ENCODE measurements at places on chromosomes 7 and 10.

DNA sequence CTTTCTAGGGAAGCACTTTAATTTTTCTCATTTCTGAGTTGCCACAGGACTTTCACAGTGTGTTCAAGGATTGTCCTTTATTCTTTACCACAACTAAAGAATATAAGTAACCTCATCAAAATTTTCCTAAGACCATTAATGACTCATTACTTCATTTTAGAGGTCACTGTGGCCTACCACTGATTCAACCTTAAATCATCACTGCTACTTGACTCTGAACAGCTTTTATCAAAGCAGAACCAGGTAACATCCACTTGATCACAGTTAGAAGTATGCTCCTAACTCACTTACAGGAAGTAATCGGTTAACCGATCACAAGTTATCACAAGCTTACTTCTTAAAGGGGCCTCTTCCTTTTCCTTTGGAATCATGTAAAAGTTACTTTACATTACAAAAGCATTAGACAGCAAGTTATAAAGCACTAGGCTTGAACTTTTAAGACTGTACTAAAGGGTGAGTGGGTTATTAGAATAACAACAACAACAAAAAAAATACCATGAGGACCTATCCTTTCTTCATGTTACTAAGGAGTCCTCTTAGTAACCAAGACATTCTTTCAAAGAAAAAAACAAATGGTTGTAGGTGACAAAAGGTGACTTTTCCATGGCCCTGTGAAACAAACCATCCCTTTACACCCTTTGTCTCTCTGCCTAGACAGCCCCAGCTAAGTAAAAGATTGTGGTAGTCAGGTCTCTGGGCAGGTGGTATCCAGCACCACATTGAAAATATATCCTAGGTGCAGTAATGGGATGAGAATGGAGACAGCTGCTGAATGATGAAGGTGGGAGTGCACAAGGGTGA, 40.0 kb upstream of the PDK4 start:
- no peak for DNase-seq

- DNase-seq = no peak
Observed at GRCh38 chr7:99235925-99236324, 28.0 kb upstream of the KPNA7 start.

- no peak for DNase-seq
Observed at GRCh38 chr10:94916423-94916822, 22.0 kb upstream of the CYP2C9 start.

DNA sequence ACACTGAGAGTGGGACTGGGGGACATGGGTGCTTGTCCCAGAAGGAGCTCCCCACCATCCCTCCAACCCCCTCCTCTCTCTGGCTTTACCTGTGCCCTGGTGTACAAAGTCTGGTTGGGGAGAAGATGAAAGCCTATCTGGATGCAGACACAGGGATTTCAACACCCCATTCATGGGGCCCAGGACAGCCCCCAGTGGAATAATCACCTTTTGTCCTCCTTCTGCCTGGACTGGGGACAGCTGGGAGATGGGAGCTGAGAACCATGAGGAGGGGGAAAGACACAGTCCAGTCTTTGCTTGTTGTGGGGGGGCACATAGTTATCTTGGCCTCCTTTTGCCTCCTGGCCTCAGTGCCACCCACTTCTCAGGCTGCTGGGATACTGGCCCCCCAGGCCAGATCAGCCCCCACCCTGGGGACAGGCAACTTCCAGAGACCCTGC, 1.4 kb downstream of the SSC4D start:
- DNase-seq = no peak
